Stimulated activated CD4-positive, alpha-beta T cell treated with anti-CD3 and anti-CD28 coated beads, Interleukin-2, amount 100 ng/mL, for 4 hours (primary cell): ENCODE measurements at places on chromosomes 12 and 14.

GRCh38 chr12:103817791-103818190 is 23.2 kb downstream of the NT5DC3 start:
- DNase-seq: no peak

GRCh38 chr12:4056910-4057845 is 184.0 kb upstream of the PARP11 start:
- DNase-seq: no peak

DNA sequence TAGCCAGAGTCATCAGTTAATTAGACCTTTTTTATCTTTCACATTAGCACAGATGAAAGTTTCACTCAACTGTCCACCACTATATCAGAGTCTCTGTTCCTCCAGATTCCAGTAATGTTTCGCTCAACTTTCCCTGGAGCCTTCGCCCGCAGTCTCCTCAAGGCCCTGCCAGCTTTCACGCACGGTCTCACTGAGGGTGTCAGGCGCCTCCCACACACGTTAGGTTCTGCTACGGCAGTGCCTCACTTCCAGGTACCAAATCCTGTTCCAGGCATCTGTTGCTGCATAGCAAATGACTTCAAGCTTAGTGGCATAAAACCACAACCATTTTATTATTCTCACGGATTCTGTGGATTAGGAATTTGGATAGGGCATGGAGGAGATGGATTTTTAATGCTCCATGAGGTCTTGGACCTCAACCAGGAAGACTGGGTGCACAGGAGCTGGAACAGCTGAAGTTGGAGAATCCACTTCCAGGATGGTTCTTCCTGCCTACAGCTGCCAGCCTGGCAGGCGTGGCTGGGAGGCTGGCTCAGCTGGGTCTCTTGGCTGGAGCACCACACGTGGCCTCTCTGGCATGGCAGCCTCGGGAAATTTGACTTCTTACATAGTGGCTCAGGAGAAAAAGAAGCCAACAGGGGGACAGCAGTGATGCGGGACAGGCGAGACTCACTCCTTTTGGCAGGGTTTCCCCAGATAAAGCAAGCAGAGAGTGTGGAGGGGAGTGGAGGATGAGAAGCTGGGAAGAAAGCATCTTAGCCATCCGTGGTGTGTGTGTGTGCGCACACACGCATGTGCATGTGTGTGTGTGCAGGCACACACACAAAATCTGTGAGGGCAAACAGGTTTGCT is 21.3 kb upstream of the BCDIN3D start:
- no peak for DNase-seq

GRCh38 chr14:93333631-93334103 is 831 bp upstream of the BTBD7 start:
- DNase-seq: no peak

DNA sequence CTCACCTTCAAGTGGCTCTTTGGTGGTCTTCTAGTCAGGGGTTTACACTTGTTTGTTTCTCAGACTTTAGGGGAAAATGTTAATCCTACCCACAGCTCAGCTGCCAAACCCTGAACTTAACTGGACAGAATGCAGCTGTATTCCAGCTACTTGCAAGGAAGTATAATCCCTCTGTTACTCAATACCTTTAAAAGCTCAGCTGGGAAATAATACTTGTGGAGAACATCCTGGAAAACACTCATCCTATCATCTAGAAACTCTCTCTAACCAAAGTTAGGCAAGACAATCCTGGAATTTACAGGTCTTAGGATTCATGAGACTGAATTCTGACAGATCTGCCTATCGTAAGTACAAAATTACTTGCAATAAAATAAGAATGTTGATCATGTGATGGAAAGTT is 404.1 kb downstream of the ADAMTS20 start:
- DNase-seq: no peak

DNA sequence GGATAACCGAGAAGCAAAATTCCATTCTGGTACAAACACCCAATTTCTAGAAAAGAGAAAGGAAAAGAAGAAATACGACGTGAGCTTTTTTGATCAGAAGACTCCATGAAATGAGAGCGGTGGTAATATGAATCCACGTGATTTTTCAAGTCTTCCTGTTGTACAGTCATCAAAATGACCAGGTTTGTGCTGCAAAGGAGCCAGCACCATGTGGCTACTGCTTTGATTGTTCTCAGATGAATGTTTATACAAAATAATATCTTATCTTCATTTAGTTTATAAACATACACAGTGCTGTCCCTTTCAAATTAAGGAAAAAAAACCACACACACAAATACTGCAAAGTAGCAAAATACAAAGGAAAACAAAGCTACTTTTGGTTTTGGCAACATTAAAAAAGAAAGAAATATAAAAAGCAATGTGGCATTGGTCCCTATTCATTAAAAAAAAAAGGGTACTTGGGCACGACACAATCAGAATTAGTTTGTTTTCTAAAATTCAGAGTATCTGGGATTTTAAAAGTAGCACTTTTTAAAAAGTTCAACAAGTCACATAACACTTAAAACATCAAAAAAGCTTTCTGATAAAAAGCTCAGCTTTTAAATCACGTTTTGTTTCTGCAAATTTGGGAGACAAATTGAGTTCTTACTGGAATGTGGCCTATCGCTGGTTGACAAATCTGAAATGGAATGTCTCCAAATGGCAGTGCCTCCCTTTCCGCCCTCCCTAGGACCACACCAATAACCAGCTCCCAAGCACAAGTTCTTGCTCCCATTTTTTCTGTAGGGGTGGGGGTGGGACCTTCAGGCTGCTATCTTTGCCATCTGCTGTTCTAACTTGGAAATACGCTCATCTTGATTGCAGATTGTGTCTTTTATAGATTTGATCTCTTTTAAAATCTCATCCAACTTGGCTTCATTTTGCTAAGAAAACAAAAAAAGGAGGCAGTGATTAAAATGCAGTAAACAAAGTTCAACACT is 13.2 kb upstream of the SELPLG start:
- DNase-seq: no peak

DNA sequence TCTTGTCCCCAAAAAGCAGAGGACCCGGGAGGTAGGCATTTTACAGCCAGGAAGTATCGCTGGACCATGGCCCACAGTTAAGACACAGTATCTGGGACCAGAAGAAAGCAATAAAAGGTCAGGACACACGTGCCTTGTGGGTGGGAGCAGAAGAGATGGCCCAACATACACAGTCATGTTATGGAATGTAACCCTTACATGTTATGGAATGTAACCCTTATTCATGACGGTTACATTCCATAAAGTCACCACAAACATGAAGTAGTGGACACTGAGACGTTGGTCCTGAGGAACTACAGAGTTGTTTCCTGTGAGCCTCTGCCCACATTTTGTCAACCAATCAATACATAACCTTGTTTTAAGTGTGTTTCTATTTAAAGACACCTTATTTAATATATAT is 285.6 kb upstream of the FKBP4 start:
- DNase-seq: no peak
